ENCODE measurements at places on chromosomes 6 and 20.

- peak; percentile 20 for DNase-seq
These were observed 630 bp downstream of the PPP1R3G start for GRCh38 chr6:5085648-5086293.

DNA sequence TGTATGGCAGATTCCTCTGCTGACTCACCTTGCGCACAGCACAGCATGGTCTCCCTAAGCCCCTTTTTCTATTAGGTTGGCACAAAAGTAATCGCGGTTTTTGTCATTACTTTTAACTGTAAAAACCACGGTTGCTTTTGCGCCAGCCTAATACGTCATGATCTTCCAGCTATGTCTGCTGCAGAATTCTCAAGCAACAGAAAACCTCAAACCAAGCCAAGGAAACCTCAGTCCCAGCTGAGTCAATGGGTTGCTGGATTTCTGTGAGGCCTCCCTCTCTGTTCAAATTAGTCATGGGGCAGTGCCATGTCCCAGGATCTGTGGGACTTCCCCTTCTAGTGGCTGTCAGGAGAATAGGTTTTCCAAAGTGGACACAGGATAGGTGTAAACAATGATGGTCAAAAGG is 15.7 kb upstream of the ENPP1 start:
- DNase-seq: no peak

GRCh38 chr6:30884521-30885480 is 482 bp downstream of the DDR1 start:
- DNase-seq: peak; percentile 33

- DNase-seq: no peak
These were observed 143.8 kb upstream of the LAMA2 start for GRCh38 chr6:128739112-128739511.

DNA sequence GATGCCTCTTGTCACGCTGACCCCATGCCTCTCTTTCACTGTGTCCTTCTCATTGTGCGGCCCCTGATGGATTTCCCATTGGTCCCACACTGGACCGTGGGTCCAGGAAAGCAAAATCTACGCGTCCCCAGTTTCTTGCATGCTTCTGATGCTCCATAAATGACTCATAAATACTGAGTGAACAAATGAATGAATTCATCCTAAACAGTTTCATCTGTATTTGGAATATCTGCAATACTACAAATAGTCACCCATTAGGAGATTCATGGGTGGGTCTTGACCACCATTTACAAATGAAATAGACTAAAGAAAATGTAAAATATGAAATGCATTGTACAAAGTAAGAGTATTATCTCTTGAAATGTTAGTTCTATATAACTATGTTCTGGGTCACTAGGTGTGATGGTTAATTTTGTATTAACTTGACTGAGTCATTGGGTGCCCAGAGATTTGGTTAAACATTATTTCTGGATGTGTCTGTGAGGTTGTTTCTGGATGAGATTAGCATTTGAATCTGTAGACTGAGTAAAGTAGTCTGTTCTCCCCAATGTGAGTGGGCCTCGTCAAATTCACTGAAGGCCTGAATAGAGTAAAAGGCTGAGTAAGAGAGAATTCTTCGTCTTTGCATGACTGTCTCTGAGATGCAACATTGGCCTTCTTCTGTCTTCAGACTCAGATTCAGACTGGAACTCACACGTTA is 448.7 kb downstream of the PREX1 start:
- no peak for DNase-seq

- peak; percentile 24 for DNase-seq
These were observed 413.5 kb downstream of the SYNE1 start for GRCh38 chr6:152223636-152224035.

DNA sequence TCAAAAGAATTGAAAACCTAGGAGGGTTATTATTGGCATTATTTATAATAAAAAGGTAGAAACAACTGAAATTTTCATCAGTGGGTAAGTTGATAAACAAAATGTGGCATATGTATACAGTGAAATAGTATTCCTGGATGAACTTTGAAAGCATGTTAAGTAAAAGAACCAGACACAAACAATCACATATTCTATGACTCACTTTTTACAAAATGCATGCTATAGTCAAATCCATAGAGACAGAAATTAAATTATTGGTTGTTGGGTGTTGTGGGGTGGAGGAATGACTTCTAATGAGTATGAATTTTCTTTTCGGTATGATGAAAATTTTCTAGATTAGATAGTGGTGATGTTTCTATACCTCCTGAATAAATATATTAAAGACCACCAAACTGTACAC is 94.6 kb downstream of the LRRC1 start:
- no peak for DNase-seq

DNA sequence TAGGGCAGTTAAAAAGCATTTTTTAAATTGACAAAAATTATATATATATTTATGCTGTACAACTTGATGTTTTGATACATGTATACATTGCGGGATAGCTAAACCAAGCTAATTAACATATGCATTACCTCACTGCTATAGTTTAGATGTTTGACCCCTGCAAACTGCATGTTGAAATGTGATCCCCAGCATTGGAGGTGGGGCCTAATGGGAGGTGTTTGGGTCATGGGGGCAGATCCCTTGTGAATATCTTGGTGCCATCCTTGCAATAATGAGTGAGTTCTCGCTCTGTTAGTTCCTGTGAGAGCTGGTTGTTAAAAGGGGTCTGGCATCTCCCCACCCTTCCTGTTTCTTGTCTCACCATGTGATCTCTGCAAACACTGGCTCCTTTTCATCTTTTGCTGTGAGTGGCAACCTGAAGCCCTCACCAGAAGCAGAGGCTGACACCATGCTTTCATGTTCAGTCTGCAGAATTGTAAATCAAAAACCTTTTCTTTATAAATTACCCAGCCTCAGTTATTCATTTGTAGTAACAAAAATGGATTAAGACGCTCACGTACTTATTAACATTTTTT is 111.8 kb downstream of the MCHR2 start:
- peak; percentile 84 for DNase-seq

DNA sequence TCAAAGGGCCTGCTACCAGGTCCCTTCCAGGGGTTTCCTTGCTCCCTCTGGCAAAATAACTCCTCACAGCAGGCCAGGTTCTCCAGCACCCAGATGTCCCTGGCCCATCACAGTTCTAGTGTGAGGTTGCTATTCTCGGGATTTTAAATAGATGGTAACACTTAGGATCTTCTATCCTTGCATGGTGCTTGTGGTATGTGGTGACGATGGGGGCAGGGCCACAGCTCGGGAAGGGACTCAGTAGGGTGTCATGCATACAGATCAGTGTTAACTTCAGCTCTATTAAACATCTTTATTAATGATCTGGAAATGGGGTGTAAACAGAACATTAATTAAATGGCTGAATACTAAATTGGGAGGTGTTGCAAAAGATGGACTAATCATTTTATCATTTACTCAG is 323.8 kb downstream of the QKI start:
- no peak for DNase-seq

- DNase-seq: no peak
These were observed 37.9 kb downstream of the SLC17A1 start for GRCh38 chr6:25793970-25794369.

DNA sequence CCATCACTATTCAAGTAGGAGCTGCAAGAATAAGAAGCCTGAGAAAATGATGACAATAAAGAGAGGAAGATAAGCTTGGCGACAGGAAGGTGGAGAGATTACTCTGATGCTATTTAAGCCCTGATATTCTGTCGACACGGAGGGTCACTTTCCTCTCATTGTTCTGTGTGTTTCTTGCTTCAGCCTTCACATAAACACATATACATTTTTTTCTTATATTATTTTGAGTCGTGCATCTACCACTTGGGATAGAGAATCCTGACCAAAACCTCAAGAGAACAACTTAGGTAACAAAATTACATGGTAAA is 10.5 kb downstream of the PTCHD4 start:
- no peak for DNase-seq

GRCh38 chr6:33217681-33218080 is 9.4 kb downstream of the RING1 start:
- DNase-seq: no peak

GRCh38 chr20:53809728-53810365 is 216.2 kb upstream of the ZNF217 start:
- no peak for DNase-seq

DNA sequence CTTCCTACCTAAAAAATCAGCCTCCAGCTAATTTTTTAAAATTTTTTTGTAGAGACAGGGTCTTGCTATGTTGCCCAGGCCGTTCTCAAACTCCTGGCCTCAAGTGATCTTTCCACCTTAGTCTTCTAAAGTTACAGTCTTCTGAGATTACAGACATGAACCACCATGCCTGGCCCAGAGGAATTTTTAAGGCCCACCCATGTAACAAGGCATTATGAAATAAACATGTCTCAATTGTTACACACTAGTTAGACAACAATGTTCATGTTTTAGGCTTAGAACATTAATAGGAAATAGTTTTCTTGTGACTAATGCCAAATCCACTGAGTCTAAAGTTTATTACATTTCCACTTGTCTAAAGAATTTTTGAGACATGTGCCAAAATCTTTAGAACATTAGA is 221.2 kb downstream of the LAMA2 start:
- DNase-seq: no peak

- no peak for DNase-seq
These were observed 71.8 kb upstream of the CENPW start for GRCh38 chr6:126268092-126268491.

DNA sequence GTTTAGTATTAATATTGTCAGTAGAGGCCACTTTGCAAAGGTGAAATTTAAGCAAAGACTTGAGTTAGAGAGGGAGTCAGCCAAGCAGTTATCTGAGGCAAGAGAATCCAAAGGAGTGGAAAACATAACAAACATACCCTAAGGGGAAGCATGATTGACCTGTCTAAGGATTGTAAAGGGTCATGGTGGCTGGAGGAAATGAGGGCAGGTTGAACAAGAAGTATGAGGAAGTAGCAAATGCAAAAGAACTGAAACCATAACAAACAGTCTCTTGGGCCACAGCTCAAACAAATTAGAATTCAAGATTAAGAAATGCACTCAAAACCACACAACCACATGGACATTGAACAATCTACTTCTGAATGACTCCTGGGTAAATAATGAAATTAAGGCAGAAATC is 103.2 kb downstream of the FBXO5 start:
- DNase-seq: no peak

GRCh38 chr20:48951646-48952045 is 30.1 kb downstream of the ARFGEF2 start:
- no peak for DNase-seq

DNA sequence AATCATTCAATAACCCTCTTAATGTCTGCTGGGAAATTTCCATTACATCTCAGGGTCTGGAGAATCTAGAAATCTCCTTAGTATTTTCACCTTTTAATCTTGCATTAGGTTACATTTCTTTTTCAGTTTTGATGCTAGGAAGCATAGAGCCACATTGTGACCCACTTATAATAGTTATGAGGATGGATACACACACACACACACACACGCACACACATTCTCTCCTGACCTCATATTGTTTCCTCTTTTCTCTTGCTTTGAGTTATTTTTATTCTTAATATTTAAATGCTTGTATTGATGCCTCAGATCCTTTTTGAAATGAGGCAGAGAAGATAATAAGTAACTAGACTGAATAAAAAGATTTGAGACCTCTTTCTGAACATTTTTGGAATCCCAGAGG is 128.4 kb downstream of the KLHL32 start:
- DNase-seq: no peak

DNA sequence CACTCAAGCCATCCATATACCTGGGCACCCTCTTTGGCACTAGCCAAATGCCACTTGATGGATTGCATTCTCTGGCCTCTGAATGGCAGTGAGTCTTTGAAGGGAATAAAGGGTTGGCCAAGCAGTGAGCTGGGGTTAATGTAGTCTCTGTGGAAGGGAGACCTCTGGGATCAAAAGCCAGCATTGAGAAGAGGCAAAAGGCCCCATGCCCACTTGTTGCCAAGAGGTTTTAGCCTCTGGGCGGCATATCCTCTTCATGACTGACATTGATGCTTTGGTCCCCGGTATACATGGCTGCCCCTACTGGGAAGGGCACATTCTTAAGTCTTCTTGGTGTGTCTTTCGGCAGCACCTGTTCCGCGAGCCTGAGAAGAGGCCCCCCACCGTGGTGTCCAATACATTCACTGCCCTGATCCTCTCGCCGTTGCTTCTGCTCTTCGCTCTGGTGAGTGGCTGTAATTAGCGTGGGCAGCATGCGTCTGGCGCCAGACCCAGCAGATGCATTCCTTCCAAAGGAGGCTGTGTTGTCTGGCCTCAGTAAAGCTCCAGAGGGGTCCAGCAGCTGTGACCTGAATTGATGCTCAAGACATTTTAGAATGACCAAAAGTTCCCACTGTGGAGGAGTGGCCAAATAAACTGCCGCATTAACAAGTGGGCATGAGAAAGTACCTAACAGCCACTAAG is 29.5 kb downstream of the GHRH start:
- peak; percentile 70 for DNase-seq

GRCh38 chr20:17936761-17937732 is 31.5 kb downstream of the SNX5 start:
- DNase-seq: no peak
